ENCODE measurements at places on chromosomes 3 and 15.

GRCh38 chr15:31222773-31223341 lies 103.8 kb upstream of the KLF13 start:
- peak overlapping the region; percentile 9 for H3K27ac ChIP-seq
- DNase-seq, result no peak
- H3K4me3 ChIP-seq, result peak overlapping the region; percentile 27
- no peaks in the 10 kb centered on the region for H3K36me3 ChIP-seq
- H3K27me3 ChIP-seq, result no peaks in the 10 kb centered on the region

- no peak overlapping the region for H3K4me3 ChIP-seq
- no peaks in the 10 kb centered on the region for H3K4me1 ChIP-seq
Observed at GRCh38 chr15:100129677-100130076, 212.1 kb downstream of the ADAMTS17 start.

GRCh38 chr3:47863391-47864128 lies 60.6 kb downstream of the DHX30 start:
- H3K27me3 ChIP-seq, result no peaks in the 10 kb centered on the region
- no peak for DNase-seq
- no peak overlapping the region for H3K27ac ChIP-seq
- no peaks in the 10 kb centered on the region for H3K36me3 ChIP-seq

DNA sequence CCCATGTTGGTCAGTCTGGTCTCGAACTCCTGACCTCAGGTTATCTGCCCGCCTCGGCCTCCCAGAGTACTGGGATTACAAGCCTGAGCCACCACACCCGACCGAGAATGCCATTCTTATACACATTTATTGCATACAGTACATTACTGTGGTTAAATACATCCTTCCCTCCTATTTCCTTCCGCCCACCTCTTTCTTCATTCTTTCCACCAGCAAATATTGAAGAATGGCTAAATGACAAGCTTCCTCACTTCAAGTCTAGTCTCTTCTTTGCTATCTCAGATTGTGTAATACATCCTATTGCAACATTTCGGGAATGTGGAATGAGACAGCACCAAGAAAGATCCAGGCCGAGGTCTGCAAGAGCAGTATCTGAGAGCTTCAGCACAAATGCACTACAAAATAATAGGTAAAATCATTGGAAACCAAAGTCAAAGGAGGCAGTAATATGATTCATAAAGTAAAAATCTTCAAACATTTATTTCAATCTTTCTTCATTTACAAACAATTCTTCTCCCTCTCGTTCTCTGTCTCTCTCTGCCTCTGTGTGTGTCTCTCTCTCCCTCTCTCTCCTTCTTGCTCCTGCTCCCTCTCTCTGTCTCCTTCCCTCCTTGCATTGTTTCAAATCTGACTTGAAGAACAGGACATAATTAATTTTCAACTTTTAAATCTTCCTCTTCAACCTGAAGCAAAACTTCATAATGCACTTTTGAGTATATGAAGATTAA lies 94.7 kb upstream of the TGFBR2 start:
- H3K36me3 ChIP-seq, result no peaks in the 10 kb centered on the region
- no peak for DNase-seq
- H3K4me3 ChIP-seq, result peak overlapping the region; percentile 2

DNA sequence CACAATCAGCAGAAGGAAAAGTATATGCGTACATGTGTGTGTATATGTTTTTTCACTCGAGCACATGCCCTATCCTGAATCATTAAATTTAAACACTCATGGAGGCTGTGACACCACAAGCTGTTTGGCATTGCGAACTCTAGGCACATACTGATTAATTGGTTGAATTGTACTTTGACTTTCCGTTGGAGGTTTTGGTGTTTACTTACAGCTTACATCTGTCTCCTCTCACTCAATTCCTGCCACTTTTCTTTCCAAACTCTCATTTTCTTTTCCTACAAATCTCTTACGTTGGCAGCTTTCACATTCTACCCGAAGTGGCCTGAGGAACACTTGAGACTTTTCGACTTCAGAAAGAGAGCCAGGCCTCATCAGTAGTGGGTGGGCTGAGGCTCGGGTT lies 434.1 kb upstream of the SEMA6D start:
- H3K4me1 ChIP-seq, result no peaks in the 10 kb centered on the region
- H3K36me3 ChIP-seq, result no peaks in the 10 kb centered on the region
- H3K27ac ChIP-seq, result no peak overlapping the region

DNA sequence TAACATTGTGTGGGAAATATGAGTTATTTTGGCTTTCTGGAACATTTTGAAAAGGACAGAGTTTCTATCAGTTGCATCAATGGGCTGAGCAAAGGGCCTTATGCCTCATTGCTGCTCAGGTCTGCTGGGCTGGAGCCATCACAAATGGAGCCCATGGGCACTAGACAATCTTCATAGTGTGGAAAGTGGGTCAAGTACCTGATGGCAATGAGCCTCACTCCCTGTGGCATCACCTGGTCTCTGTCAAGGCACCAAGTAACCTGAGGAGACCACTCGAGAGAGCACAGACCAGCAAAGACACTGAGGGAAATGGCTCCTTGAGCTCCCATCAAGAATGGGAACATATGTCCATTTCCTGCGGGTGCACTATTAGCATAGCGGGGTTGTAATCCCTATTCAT lies 96.7 kb upstream of the PPP2R3A start:
- H3K27ac ChIP-seq, result no peak overlapping the region
- DNase-seq, result no peak
- no peak overlapping the region for H3K4me3 ChIP-seq
- no peaks in the 10 kb centered on the region for H3K4me1 ChIP-seq

- peaks cover 11% of the 10 kb centered on the region for H3K4me1 ChIP-seq
- no peak overlapping the region for H3K4me3 ChIP-seq
- DNase-seq, result no peak
- H3K27ac ChIP-seq, result no peak overlapping the region
- no peaks in the 10 kb centered on the region for H3K27me3 ChIP-seq
Observed at GRCh38 chr3:4614070-4614469, 120.9 kb downstream of the ITPR1 start.
